ENCODE measurements at places on chromosomes 3 and 15.

DNA sequence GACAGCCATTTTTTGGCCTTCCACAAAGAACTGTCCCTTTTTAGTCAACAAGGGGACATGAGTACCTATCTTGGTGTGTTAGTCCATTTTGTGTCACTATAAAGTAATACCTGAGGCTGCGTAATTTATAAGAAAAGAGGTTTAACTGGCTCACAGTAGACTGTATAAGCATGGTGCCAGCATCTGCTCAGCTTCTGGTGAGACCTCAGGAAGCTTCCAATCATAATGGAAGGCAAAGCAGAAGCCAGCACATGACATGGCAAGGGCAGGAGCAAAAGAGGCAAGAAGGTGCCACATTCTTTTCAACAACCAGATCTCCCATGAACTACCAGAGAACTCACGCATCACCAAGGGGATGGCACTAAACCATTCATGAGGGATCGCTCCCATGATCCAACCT, 66.1 kb upstream of the VGLL4 start:
- DNase-seq: no peak

DNA sequence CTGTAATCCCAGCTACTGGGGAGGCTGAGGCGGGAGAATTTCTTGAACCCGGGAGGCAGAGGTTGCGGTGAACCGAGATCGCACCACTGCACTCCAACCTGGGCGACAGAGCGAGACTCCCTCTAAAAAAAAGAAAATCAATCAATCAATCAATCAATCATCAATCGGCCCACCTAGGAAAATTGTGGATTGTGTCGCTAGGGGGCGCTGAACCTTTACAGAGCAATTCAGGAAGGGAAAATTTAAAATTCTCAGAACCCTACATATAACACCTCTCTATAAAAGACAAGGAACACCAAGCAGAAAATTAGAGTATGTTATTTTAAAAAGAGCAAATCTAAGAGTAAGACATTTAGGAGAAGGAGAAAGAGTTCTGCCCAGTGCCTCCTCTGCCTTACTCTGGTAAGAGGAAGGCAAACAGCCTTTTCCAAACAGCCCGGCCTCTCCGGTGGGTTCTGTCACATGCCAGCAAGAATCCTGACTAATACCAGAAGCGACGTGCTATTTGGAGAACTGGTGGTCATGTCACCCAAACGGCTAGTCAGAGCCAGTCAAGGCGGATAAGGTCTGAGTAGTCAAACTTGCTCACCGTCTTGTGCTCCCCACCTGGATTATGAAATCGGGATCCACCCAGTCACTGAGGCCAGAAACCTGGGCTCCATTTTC, 22.3 kb upstream of the SMCO1 start:
- no peak for DNase-seq

DNA sequence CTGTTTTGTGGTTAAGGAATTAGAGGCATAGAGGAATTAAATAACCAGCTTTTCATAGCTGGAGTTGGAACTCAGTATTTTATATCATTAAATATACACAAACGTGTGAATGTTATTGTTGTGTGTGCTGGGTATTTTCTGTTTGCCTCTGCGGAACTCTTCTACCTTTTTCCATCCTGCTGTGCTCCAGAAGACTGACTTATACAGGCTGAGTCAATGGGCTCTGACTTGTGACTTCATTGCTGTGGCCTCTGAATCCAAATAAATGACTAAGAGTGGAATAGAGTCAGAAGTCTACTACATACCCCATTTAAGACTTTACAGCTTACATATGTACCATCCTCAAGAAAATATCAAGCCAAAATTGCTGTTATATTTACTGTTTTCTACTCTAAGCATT, 17.6 kb downstream of the ARIH1 start:
- DNase-seq: no peak

DNA sequence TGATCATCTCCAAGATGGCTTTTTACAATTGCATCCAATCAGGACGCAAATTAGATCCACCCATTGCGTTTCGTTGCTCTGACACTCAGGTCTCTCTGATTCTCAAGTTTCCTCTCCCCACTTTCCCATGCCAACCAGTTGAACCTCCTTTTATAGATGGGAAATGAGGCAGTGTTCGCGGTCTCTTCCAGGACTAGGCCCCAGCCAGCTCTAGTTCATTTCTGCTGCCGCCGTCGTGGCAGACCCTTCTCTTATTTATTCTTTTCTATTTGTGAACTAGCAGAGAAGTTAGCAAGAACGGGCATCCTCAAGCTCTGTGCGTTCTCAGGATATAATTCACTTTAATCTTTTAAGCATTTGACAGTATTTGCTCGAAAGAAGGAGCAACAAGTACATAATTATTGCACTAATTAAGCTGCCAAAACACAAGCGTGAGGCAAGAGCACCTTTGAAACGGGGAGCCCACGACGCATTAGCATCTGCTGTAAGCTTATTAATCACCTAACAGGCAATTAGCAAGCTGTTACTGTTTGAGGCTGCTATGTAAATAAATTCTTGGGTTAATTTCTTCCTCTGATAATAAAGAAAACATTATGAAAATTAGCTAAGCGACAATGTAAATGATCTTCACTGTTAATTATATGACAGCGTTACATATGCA, 246.4 kb upstream of the TLE3 start:
- DNase-seq: no peak

GRCh38 chr15:38668898-38669391, 104.3 kb upstream of the RASGRP1 start:
- no peak for DNase-seq
